ENCODE measurements at places on chromosomes 1 and 21.

GRCh38 chr21:29376556-29376955 is 77.8 kb downstream of the BACH1 start:
- peak; percentile 16 for DNase-seq

GRCh38 chr1:25704267-25704691 is 87.7 kb downstream of the MAN1C1 start:
- DNase-seq = no peak

DNA sequence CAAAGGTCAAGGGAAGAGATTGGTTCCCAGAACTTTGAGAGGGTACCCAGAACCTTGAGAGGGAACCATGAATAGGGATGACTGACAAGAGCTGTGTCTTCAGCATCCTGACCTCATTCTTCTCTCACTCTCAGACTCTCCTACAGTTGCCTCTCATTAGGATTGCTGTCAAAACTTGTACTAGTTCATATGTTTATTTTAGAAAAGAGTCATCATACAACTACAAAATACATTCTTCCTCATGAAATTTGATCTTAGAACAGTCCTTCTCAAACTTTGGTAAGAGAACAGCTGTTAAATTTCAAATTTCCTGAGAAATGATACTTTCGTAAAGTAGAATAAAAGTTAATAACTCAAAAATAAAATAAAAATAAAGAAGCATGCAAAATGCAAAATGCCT is 161.4 kb upstream of the ZRANB2 start:
- no peak for DNase-seq

DNA sequence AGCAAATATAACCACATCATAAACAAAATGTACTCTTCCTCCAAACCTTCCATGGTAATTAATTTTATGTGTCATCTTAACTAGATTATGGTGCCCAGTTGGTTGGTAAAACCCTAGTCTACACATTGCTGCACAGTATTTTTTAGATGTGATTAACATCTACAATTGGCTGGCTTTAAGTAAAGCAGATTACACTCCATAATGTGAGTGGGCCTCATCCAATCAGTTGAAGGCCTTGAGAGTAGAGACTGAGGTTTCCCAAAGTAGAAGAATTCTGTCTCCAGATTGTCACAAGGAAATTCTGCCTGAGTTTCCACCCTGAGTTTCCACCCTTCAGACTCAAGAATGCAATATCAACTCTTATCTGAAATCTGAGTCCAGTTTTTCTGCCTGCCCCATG is 128.4 kb upstream of the USP25 start:
- DNase-seq = no peak

- DNase-seq = no peak
Measured at GRCh38 chr1:223216074-223216473, 73.0 kb upstream of the TLR5 start.

- DNase-seq = peak; percentile 56
Measured at GRCh38 chr1:18302788-18303413, 177.8 kb upstream of the KLHDC7A start.

DNA sequence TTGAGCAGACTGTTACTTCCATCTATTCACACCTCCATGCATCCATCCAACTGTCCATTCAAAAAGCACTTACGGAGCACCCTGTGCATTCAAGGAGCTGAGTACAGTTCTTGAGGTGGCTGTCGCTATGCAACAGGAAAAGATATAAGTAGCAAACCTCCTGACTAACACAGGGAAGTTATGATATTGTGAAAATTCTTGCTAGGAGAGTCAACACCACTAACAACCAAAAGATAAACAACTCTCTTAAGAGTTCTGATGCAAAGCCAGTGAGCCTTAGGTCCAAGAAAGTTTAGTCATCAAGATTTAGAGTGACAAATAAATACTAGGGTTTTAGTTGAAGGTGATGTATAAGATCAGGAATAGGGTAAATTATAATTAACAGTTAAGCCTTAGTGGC is 44.5 kb upstream of the TRIM45 start:
- DNase-seq = no peak

- DNase-seq = no peak
Measured at GRCh38 chr1:25554430-25554780, 11.0 kb downstream of the LDLRAP1 start.

All from nephron progenitor cell (in vitro differentiated cells).